HepG2 (cell line): ENCODE measurements at places on chromosomes 12 and 14. TPM values are rescaled to one million over a fixed set of nuclear protein-coding genes. Genes with fewer than 3 reads are reported as not detected.

- no peaks in the 10 kb centered on the region; the same call in 1 of the 2 replicates for H3K36me3 ChIP-seq
- H3K4me1 ChIP-seq: peaks cover 55% of the 10 kb centered on the region
- H3K27ac ChIP-seq: peak overlapping the region; percentile 26
- no peaks in the 10 kb centered on the region for H3K27me3 ChIP-seq
- H3K4me3 ChIP-seq: no peak overlapping the region
Observed at GRCh38 chr12:12542964-12543363, 19.7 kb downstream of the DUSP16 start.

- no peaks in the 10 kb centered on the region for H3K27me3 ChIP-seq
- no peak for DNase-seq
- no peak overlapping the region for H3K4me3 ChIP-seq
Observed at GRCh38 chr12:107634530-107634929, 51.1 kb upstream of the PWP1 start.

DNA sequence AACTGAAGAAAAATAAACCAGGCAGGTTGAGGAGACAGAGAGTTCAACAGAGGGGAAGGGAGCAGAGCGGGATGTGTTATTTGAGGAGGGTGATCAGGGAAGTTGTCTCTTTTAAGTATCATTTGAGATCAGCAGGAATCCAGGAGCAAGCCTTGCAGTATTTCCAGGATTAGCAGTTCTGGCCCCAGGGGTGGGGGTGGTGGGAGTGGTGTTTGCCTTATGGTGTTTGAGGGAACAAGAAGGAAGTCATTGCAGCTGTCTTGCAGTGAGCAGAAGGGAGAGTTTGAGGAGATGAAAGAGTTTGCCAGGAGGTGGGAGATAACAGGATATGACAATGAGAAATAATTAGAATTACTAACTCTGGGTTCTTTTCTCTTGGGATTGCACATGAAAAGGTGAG, 418.6 kb downstream of the NELL2 start:
- no peak for DNase-seq
- no peaks in the 10 kb centered on the region; the same call in 1 of the 2 replicates for H3K27me3 ChIP-seq
- no peaks in the 10 kb centered on the region for H3K4me1 ChIP-seq

GRCh38 chr12:111748867-111749266, 17.9 kb upstream of the ALDH2 start:
- H3K4me3 ChIP-seq: no peak overlapping the region
- DNase-seq: no peak
- H3K36me3 ChIP-seq: peaks cover 40% of the 10 kb centered on the region
- no peaks in the 10 kb centered on the region for H3K27me3 ChIP-seq
- H3K27ac ChIP-seq: no peak overlapping the region

DNA sequence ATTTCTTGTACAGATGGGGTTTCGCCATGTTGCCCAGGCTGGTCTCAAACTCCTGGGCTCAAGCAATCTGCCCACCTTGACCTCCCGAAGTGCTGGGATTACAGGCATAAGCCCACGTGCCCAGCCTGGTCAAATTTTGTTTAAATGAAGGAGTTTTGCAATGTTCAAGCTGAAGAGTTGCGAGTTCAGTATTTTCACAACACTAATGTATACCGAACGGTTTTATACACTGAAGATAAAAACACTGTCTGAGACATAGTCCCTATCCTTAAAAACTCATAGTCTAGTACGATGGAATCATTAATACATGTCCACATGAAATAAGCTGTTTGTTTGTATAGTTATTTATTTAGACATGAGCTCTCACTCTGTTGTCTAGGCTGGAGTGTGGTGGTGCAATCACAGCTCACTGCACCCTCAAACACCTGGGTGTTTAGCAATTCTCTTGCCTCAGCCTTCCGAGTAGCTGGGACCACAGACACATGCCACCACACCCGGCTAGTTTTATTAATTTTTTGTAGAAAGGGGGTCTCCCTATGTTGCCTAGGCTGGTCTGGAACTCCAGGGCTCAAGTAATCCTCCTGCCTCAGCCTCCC, 15.4 kb downstream of the TRAPPC6B start:
- DNase-seq: no peak
- no peak overlapping the region for H3K27ac ChIP-seq
- H3K4me1 ChIP-seq: peaks cover 6% of the 10 kb centered on the region
- H3K36me3 ChIP-seq: peaks cover 28% of the 10 kb centered on the region

DNA sequence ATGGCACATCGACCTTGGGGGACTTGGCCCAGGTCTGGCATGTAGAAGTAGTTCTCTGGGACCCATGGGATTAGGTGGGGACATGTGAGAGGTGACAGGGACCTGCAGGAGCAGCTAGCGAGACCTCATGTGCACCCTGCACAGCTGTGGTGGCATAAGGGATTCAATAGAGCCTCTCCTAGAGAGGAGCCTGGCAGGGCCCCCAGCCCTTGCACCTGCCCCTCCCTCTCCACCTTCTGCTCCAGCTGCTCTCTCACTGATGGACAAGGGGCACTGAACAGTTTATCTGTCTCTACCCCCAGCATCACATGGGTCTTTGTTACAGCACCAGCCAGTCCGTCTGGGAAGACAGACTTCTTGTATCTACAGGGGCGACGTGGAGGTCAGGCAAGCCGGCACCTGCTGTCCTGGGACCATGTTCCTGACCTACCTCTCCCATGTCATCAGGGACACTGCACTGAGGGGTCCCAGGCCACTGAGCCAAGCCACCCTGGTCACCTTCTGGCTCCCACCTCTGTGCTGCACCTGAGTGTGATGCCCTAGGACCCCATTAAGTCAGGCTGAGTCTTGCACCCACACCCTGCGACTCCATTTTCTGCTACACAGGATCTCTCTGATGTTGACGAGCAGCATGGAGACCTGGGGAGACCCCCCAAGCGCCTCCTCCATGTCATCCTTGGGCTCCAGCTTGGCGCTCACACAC, 32.6 kb downstream of the DDX11 start:
- H3K4me1 ChIP-seq: peaks cover 33% of the 10 kb centered on the region
- H3K27ac ChIP-seq: no peak overlapping the region
- no peaks in the 10 kb centered on the region for H3K27me3 ChIP-seq
- H3K4me3 ChIP-seq: no peak overlapping the region

- H3K4me1 ChIP-seq: peaks cover 10% of the 10 kb centered on the region; the same call in 1 of the 2 replicates
- no peaks in the 10 kb centered on the region for H3K36me3 ChIP-seq
- H3K4me3 ChIP-seq: no peak overlapping the region
Observed at GRCh38 chr12:121142171-121142950, 9.7 kb downstream of the P2RX7 start.

DNA sequence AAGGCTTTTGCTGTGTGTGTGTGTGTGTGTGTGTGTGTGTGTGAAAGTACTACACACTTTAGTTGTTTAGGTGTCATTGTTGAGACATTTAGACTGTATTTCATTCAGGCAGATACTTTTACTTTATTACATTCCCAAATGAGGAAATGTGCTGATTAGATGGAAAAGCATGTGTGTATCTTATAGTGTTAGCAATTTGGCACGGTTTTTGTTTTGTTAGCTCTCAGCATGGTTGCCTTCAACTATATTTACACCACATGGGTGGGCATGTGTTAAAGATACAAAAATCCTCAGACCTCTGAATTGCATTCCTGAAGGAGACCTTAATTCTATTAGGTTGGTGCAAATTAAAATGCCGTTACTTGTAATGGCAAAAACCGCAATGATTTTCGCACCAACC, 879.5 kb downstream of the DIO2 start:
- no peaks in the 10 kb centered on the region for H3K36me3 ChIP-seq

DNA sequence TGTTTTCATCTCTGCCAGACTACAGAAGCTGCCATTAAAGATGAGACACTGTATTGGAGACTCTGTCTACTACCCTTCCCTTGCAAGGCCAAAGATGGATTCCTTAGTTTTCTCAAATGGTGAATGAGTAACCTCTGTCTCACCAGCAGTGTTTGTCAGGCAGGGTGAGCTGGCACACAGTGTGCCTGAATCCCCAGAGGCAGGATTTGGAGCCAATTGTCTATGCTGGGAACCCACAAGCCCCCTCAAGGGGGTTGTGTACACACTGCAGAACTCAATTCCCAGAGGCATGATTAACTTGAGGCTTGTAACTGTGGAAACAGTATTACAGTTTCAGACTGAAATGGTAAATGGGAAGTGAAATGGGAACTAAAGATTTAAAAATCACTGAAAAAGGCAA, 136.8 kb upstream of the PTPRB start:
- H3K36me3 ChIP-seq: no peaks in the 10 kb centered on the region
- H3K27ac ChIP-seq: no peak overlapping the region
- H3K27me3 ChIP-seq: no peaks in the 10 kb centered on the region
- DNase-seq: no peak
- H3K4me1 ChIP-seq: no peaks in the 10 kb centered on the region

GRCh38 chr14:29161593-29161992, 395.0 kb downstream of the FOXG1 start:
- no peaks in the 10 kb centered on the region for H3K4me1 ChIP-seq
- H3K4me3 ChIP-seq: no peak overlapping the region
- no peaks in the 10 kb centered on the region for H3K27me3 ChIP-seq
- no peak for DNase-seq
- no peaks in the 10 kb centered on the region for H3K36me3 ChIP-seq
- no peak overlapping the region for H3K27ac ChIP-seq

DNA sequence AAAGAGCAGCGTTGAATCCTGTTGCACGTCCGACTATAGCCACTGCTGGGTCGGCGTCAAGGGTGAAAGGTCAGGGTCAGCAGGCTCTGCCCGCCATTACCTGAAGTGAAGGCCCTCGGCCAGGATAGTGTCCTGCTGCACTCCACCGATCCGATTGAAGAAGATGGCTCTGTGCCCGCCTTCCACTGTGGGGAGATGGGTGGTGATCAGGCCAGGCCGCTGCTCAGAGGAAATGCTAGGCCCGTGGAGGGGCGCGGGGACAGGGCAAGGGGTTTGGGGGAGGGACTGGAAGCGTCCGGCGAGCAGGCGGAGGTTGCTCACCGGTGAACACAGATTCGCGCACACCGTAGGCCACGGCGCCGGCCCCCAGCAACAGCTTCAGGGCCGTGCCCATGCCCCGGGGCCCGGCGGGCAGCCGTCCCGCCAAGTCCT, 352 bp downstream of the PHB2 start:
- peaks cover 41% of the 10 kb centered on the region for H3K4me1 ChIP-seq
- H3K27ac ChIP-seq: peak overlapping the region; percentile 95
- H3K27me3 ChIP-seq: no peaks in the 10 kb centered on the region; the same call in 2 of the 3 replicates
- H3K4me3 ChIP-seq: peak overlapping the region; percentile 81
- H3K36me3 ChIP-seq: peaks cover 52% of the 10 kb centered on the region
- DNase-seq: peak; percentile 36

GRCh38 chr12:15453613-15454012, 131.3 kb downstream of the PTPRO start:
- H3K4me3 ChIP-seq: no peak overlapping the region
- no peaks in the 10 kb centered on the region for H3K4me1 ChIP-seq
- H3K36me3 ChIP-seq: no peaks in the 10 kb centered on the region
- no peak overlapping the region for H3K27ac ChIP-seq
- DNase-seq: no peak
- no peaks in the 10 kb centered on the region for H3K27me3 ChIP-seq

- H3K36me3 ChIP-seq: no peaks in the 10 kb centered on the region
- H3K27me3 ChIP-seq: peaks cover 68% of the 10 kb centered on the region; the same call in 2 of the 3 replicates
- H3K4me3 ChIP-seq: no peak overlapping the region
- H3K4me1 ChIP-seq: peaks cover 4% of the 10 kb centered on the region; the same call in 1 of the 2 replicates
- no peak overlapping the region for H3K27ac ChIP-seq
- no peak for DNase-seq
Observed at GRCh38 chr14:96735526-96735925, 61.7 kb upstream of the VRK1 start.

DNA sequence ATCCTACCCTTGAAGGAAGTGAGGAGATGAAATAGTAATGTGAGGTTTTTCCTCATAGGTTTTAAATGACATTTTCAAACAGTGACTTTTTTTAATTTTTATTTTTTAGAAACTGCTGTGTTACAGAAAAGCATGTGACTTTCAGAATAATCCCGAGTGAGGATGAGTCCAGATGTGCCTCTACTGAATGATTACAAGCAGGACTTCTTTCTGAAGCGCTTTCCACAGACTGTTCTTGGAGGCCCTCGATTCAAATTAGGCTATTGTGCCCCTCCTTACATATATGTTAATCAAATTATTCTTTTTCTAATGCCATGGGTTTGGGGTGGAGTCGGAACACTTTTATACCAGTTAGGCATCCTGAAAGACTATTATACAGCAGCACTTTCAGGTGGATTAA, 15.8 kb downstream of the PCNX4 start:
- H3K4me3 ChIP-seq: no peak overlapping the region
- no peaks in the 10 kb centered on the region for H3K27me3 ChIP-seq
- no peak for DNase-seq
- H3K27ac ChIP-seq: no peak overlapping the region

The KERA gene
- total RNA-seq: not detected in 2 replicates

The TAS2R30 gene
- 0.72 and 5.2 TPM in 2 replicates for total RNA-seq

The LMNTD1 gene
- not detected in 2 replicates for total RNA-seq

The C14orf132 gene
- 0.15 and 0.18 TPM in 2 replicates for total RNA-seq

The PLCZ1 gene
- not detected in 2 replicates for total RNA-seq

The OR4N5 gene
- total RNA-seq: not detected in 2 replicates

The ALG10 gene
- total RNA-seq: 13.1 and 17.4 TPM in 2 replicates

The UBE3B gene
- 25.3 and 31.5 TPM in 2 replicates for total RNA-seq

The GALNT16 gene
- total RNA-seq: 0.36 and 0.82 TPM in 2 replicates

The RPL6 gene
- 1,551 and 2,121 TPM in 2 replicates for total RNA-seq

The NFYB gene
- 36.6 and 48.7 TPM in 2 replicates for total RNA-seq

The MGP gene
- not detected in 2 replicates for total RNA-seq

The HVCN1 gene
- 0.20 and 0.49 TPM in 2 replicates for total RNA-seq
